ENCODE measurements at places on chromosomes 16 and 17.

DNA sequence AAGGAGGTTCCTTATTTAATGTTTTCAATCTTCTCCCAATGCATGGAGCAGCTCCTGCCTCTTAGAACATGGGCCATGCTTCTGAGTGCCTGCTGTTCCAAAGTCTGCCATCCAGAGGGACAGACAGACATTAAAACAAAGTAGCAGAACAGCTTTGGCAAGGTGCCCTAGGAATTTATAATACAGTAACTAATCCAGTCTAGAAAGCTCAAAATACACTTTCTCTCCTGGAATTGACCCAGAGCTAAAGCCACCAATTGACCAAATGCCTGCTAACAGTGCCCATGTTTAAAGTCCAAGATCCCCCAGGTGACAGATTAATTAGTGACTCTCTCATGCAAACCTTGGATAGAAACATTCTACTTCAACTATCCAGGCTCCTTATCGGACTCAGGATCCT lies 11.1 kb upstream of the CHRNE start:
- DNase-seq = no peak

DNA sequence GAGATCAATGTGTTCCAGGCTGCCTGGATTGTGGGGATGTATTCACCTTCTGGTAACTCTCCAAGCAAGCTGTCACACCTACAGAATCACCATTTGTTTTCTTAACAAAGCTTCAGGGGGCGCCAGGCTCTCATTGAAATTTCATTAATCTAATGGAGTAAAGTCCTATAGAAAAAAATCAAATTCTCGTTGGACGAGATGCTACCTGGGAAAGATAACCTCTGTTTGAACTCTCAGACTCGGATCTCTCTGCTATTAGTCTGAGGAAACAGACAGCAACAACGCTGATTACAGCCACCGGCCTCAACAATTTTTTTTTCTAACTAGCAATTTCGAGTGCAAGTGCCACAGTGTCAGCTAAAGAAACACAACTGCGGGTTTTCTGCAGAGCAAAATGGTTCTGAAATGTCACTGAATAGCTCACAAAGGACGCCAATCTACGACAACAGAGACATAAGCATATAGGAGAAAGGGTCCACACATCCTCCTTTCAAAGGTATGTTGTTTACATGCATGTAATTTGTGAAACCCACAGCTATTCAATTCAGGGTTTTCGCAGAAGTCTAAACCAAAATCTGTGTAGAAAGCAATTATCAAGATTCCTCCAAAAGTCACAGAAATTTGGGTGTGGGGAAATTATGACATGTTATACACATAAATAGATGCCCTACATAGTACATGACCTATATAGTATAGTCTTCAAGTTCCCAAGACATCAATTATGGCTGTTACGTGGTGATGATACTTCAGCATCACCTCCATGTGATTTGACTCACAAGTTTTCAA lies 135.8 kb downstream of the SKAP1 start:
- DNase-seq = no peak

DNA sequence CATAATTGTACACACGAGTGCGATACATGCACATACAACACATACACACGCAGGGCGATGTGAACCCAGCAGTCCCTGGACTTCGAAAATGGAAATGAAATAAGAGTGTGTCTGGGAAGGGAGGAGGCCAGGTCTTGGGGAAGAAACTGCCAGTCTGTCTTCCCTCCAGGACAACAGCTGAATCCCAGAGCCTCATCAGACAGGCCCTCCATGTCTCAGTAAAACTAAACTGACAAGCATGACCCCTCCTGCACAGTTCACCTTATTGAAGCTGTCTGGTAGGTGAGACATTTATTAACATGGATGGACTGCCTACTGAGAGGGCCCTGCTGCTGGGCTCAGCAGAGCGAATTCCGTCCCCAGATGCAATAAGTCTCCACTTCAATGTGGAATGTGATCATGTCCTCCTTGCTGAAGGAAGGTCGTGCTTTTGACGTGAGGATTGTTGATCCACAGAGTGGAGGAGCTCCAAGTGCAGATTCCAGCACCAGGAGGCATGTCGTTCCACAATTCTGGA lies 117.4 kb downstream of the SOX9 start:
- DNase-seq = no peak

DNA sequence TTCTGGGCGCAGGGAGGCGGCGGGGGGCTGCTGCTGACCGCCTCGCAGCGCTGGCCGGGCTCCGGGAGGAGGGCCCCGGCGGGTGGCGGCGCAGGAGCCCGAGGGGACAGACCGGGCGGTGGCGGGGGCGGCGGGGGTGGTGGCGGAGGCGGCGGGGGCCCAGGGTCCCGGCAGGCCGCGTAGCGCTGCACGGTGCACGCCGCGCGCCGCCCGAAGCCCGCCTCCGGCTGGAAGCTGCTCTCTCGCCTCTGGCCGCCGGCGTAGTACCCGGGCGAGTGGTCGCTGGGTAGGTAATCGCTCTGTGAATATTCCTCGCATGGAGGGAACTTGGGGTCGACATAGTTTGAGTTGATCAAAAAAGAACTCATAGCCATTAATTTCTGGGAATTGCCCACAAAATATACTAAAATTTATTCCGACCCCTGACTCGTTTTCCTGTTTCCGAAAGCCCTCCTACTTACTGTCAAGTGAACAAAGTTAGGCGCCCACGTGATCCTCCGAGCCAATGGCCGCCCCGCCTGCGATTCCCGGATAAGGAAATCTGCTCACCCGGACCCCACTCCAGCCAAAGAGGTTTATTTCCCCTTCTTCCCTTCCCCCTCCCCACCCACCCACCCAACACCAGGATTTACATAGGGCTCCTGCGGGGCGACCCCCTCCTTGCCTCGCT lies at the start of gene HOXB4:
Gene HOXB4 (minus strand): TSS at position 405 of the 670 bp plus-strand sequence. CDS start 31 bp downstream, at position 374.
- DNase-seq = no peak

DNA sequence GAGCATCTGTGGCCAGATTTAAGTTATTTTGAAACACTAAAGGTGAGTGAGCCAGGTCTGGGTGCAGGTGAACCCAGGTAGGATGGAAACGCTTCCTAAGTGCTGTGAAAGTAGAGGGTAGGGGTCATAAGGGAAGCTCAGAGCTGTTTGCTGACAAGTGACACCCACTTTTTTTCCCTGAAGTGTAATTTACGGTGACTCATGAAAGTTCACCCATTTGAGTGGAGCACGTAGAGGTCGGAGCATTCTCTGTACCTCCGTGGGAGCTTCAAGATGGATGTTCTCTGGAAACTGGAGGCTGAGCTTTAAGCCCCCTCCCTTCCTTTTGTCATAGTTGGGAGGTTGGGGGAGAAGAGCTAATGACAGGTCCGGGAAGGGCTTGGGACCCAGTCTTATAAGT lies 44.3 kb downstream of the MPRIP start:
- DNase-seq = no peak

DNA sequence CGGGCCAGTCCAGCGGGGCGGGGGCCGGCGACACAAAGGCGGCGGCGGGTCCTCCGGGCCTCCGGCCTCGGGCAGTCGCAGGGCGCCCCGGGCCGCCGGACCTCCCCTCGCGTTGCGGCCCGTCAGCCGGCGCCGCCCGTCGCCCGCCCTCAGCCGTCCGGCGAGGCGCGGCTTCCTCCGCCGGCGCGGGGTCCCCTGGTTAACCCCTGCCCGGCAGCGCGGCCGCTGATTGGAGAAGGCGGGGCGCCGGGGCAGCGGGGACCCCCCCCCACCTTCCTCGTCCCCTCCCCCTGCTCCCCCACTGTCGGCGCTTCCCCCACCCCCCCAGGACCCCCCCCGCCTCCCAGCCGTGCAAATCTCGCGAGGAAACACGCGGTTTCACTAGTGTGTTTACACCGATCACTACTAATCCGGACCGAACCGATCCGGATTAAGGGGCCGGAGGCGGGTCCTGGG lies at the start of gene TLK2:
Gene TLK2 (plus strand): TSS at position 402 of the 456 bp plus-strand sequence. CDS start 2,301 bp downstream, outside the sequence.
- peak; percentile 52 for DNase-seq

- no peak for DNase-seq
Observed at GRCh38 chr17:70121126-70121525, 46.1 kb downstream of the KCNJ16 start.

GRCh38 chr16:54282202-54282927 lies 4.2 kb downstream of the IRX3 start:
- DNase-seq = no peak

DNA sequence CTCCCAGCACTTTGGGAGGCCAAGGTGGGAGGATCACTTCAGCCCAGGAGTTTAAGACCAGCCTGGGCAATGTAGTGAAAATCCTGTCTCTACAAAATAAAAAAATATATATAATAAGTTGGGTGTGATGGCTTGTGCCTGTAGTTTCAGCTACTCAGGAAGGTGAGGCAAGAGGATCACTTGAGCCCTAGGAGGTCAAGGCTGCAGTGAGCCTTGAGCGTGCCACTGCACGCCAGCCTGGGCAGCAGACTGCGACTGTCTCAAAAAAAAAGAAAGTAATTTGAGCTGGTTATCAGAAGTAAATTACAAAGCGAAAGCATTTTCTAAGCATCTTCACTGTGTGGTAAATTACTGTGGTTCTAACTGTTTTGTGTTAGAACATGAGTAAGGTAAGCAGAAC lies 66.2 kb downstream of the NQO1 start:
- DNase-seq = no peak

DNA sequence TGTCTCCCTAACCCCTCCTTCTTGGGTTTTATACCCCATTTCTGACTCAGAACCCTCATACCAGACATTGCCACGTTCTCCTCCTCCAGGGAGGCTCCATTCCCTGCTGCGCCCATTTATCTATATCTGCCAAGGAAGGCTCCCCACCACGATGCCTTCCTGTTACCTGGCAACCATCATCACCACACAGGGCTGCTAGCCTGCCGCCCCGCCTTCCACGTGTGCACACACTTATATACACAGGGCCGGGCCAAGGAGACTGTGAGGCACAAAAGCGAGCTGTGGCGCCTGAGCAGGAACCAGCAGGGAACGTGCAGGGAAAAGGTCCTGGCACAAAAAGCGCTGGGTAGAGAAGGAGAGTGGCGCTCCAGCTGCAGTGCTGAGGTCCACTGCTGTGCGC lies 261.8 kb downstream of the CBLN1 start:
- no peak for DNase-seq

DNA sequence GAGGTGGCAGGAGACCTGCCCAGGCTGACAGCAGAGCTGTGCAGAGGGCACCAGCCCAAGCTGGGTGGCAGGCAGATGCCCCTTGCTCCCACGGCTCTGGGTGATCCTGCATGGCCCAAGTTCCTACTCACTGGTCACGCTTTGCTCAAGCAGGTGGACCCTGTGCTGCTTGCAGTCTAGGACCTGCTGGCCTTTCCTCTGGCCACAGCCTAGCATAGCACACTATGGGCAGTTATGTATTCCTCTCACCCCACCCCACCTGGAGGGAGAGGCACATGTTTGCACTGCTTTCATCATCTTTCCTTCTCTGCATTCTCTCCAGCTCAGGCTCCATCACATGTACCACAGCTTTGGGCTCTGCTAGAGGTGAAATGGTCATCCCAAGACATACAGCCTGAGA lies 19.6 kb upstream of the SREBF1 start:
- no peak for DNase-seq

DNA sequence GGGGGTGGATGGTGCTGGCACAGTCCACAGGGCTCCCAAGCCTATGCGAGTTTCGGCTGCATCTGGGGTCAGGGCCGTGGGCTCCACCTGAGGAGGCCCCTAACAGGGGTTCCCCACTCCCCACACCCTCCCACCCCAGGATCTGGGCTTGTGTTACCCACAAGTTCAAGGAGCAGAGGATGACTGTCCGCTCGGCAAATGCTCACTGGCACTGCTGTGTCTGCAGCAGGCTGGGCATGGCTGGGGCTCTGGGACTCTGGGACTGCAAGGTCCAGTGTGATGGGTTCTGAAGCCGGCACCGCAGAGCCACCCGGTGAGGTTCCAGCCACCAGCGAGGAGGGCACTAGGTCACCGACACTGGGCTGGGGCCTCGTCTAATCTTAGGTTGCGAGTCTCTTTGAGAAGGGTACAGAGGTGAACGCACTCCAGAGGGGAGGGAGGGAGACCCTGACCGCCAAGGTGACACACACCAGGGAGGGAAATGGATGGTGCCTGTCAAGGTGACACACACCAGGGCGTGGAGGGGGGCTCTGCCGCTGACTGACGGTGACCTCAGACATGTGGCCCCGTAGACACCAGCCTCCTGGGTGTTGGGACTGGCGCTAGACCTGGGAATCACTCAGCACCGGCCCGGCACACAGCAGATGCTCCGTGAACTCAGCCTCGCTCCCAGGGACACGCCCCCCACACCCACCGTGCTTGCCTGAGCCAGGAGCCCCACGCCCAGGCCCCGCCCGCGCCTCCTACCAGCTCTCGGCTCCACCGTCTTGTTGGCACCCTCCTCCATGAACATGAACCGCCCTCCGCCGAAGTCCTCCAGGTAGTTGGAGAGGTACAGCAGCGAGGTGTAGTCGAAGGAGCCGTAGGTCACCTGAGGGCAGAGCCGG lies 20.5 kb upstream of the HEXD start:
- no peak for DNase-seq

GRCh38 chr17:61129267-61130254 lies 270.1 kb upstream of the TBX2 start:
- DNase-seq = no peak

- DNase-seq = no peak
Observed at GRCh38 chr16:57809276-57810196, 7.2 kb upstream of the KIFC3 start.

GRCh38 chr16:52265446-52265861 lies 281.5 kb downstream of the TOX3 start:
- no peak for DNase-seq

- DNase-seq = no peak
Observed at GRCh38 chr17:81687770-81688541, 4.1 kb downstream of the HGS start.

- DNase-seq = peak; percentile 35
Observed at GRCh38 chr17:45172541-45173286, 11.0 kb downstream of the HEXIM2 start.

DNA sequence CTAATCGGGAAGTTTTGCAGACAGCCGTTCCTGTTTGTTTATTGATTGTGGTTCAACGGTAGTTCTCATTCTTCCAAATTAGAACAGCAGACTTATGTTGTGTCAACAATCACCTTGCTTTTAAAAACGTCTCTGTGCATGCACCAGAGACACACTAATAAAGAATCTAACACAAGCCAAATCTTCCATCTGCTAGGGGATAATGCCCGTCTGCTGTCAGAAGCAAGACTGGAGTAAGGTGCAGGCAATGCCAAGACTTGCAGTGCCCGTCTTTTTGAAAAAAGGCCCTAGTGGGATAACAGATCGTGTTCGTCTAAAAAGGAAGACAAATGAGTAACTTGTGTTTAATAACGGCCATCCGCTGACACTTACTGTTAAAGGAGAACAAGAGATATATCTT lies 158.4 kb downstream of the KCNJ2 start:
- no peak for DNase-seq

GRCh38 chr17:33464669-33465280 lies 171.7 kb upstream of the ASIC2 start:
- DNase-seq = no peak

GRCh38 chr17:3915995-3916696 lies at the start of gene P2RX1:
Gene P2RX1, minus strand, starts transcription at chr17:3916465. Its CDS starts 240 bp downstream, at chr17:3916225.
- DNase-seq = no peak

GRCh38 chr16:57281791-57282190 lies 2.7 kb downstream of the PLLP start:
- no peak for DNase-seq

DNA sequence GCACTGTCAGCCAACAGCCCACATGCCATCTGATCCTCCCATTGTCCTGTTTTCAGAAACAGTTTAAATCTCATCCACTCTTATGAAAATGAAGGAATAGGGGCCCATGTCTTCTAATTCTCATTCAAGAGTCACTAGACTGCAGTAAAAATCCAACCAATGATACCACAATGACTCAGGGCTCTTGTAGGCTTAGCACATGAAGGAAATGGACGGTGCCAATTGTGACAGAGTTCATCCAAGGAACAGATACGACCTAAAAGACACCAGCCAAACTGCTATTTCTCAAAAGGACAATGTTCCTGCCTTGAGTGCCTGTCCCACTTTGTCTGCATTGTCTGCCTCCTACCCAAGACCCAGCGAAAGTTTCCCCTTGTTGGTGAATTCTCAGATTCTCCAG lies 204.8 kb upstream of the COX10 start:
- DNase-seq = no peak

- no peak for DNase-seq
Observed at GRCh38 chr17:75864448-75864871, 9.3 kb upstream of the WBP2 start.

All from stimulated activated CD8-positive, alpha-beta memory T cell treated with anti-CD3 and anti-CD28 coated beads, Interleukin-7, amount 100 ng/mL, for 1 hour (primary cell).